Activated T-helper 1 cell treated with Interleukin-2 at 50 U/mL for 16 hours (primary cell): ENCODE measurements at places on chromosomes 11 and 22.

GRCh38 chr22:42768385-42769035 is 47.8 kb upstream of the A4GALT start:
- no peak for DNase-seq

DNA sequence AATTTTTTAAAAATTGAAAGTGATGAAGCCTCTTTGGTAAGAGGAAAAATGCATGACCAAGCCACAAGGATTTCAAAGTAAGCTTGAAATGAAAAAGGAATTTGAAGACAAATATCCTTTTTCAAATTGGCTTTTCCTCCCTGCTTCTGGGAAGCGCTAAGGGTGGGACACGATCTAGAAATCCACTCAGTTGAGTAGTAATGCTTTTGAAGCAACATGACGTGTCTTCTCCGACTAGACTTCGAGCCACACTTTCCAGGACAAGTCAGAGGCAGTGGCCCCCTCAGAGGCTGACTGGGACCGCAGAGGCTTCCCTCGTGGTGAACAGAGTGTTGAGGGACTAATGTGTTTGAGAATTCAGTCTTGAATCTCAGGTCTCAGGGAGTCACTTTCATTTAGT is 39.8 kb downstream of the KREMEN1 start:
- DNase-seq = no peak

DNA sequence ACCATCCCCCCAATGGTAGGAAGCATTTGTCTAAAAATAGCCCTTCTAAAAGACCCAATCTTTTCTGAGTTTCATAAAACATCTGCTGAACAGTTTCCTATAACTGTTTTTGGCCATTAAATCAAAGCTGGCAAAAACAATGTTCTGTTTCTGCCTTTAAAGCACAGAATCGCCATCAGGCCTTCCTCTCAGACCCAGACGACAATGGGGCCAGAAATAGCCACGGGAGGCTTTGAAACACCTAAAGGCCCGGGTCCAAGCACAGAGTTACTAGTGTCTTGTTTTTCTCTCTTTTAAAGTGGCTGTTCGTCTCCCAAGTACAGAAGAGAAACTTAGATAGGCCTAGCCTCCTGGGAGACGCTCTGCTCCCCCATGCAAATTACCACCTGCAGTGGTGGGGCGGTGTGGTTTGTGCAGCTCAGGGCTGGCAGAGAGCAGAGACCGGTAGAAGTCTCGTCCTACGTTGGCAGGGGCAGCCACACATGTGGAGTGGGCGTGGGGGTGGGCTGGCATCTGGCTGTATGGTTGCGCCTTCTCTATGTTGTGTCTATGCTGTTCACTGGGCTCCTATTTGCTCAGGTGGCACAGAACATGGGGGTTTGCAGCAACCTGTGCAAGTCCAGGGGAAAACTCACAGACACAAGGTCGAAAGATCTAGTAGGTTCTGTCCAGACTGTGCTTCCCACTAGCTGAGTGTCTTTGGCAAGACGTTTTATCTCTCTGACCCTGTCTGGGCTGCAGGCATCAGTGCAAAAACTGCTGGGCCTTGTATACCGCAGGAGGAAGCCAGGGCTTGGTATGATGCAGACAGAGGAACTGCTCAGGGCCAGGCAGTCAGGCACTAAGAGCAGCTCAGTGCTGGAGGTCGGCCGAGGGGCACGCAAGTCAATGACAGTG is 23.6 kb upstream of the ETS1 start:
- DNase-seq = peak; percentile 45

DNA sequence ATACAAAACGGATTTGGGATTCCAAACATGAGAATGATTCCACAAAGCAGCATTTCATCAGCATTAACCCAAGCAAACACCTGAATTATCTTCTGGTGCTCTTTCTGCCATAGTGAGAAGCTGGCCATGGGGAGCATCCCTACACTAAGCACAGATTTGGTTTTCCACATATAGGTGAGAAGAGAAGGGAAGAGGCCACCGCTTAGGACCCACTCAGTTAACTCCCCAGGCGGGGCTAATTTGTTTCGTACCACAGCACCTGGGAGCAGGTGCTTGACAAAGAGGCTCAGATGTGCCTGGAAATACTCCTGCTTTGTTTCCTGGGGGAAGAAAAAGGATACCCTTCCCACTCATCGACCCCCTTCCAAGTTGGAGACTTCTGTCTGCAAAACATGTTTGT is 64.2 kb downstream of the RAB30 start:
- no peak for DNase-seq

GRCh38 chr11:104798789-104799188 is 99.5 kb downstream of the CASP12 start:
- no peak for DNase-seq

- no peak for DNase-seq
Measured at GRCh38 chr22:27851974-27852746, 50.6 kb upstream of the MN1 start.

- no peak for DNase-seq
Measured at GRCh38 chr22:46953968-46954765, 191.7 kb downstream of the TBC1D22A start.

- DNase-seq = no peak
Measured at GRCh38 chr11:103994094-103994493, 42.3 kb upstream of the DDI1 start.

DNA sequence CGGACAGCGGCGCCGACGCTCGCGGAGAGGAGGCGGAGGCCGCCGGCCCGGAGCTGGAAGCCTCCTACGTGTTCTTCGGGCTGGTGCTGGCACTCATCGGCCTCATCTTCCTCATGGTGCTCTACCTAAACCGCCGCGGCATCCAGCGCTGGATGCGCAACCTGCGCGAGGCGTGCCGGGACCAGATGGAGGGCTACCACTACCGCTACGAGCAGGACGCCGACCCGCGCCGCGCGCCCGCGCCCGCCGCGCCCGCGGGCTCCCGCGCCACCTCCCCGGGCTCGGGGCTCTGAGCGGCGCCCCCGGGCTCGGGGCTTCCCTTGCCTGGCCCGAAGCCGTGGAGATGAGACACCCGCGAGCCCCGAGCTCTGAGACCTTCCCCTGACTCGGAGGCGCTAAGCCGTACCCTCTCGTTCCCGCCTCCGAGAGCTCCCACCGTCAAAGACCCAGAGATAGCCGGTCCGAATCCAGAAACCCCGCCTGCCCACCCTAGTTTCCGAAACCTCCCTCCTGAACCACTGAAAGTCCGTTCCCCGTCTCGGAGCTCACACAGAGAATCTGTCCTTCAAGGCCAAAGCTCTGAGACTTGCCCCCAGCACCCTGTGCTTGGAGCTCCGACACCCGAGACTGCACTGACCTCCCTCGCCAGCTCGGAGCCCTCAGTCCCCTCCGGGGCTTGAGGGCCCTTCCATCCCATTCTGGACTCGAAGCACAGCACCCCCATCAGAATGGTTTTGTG is 1.5 kb downstream of the TPBGL start:
- DNase-seq = no peak

GRCh38 chr22:37241351-37242142 is 2.5 kb downstream of the RAC2 start:
- DNase-seq = no peak

GRCh38 chr11:66619080-66619554 is 2.7 kb downstream of the RBM14 start:
- no peak for DNase-seq

DNA sequence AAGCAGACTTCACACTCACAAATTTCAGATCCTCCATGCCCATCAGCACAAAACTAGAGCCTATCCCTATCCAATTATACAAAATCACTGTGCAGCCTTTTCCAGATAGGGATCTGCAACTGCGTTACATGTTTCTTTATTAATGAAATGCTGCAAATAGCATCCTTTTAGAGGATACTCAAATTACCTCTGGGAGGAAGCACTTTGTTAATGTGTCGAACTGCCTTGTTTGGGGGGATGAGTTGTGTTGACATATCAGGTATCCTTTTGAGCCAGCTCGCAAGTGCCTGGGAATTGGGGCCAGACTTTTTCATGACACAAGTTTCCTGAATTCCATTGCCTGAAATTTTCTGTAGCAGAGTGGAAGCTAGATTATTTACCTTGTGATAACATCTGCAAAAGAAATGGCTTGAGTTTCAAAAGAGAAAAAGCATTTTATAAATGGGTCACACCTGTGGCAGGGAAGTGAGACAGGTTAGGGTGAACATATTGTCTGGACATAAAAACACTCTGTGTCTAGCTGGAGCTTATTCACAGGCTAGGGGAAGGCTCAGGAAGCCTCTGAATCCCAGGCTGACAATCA is 299.1 kb upstream of the MTNR1B start:
- no peak for DNase-seq

DNA sequence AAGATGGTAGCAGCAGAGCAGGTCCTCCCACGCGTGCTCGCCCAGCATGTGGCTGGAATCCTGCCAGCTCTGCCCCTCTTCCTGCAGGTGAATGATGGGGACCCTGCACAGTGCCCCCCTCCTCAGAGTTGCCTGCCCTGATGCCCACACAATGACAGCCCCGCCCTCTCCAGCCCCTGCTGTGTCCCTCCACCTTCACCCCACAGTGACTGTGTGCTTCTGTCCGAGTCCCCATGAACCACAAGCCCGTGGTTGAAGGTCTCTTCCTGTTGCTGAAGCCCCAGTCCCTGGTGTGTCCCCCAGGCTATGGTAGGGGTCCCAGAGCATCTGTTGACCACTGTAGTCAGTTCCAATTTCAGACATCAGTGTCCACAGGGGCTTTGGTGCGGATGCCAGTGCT is 71.0 kb downstream of the BRD1 start:
- DNase-seq = no peak
